ENCODE measurements at places on chromosomes 2 and 18.

- no peak for DNase-seq
Measured at GRCh38 chr2:3075991-3076340, 301.7 kb downstream of the EIPR1 start.

GRCh38 chr18:55248495-55248894 is 289.2 kb upstream of the CCDC68 start:
- DNase-seq = no peak

DNA sequence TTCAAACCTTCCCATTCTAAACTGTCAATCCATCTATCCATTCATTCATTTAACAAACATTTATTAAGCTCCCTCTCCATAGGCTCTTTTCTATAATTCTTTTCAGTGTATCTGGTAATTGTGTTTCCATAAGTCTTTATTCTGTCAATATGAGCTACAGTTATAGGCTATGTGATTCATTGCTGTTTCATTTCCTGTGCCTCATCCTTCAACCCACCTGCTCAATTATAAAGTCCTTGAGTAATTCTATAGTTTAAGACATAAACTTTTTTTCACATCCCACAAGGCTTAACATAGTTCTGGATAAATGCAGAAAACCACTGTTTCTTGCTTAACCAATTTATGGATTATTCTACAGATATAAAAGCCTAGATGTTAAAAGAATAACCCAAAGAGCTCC is 84.2 kb upstream of the PIK3C3 start:
- no peak for DNase-seq

GRCh38 chr18:50829644-50830043 is 9.8 kb upstream of the MRO start:
- no peak for DNase-seq

- no peak for DNase-seq
Measured at GRCh38 chr2:9640403-9641104, 9.8 kb upstream of the YWHAQ start.

GRCh38 chr2:84424152-84424551 is 34.9 kb downstream of the SUCLG1 start:
- DNase-seq = no peak

DNA sequence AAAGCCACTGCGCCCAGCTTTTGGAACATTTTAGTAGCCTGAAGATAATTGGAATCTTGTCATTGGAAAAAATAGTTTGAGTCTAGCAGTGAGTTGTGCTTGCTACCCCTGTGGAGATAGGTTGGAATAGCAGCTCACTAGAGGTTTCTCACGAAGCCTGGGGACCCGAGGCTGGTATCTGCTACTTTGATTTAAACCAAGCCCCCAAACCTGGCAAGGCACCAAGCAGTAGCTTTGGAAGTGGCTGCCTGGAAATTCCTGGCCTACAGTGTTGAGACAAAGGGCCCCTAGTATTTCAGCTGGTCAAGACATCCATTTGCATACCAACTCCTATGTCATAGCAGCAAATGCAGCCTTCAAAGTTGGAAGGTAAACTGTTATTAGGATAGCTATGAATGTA is 42.1 kb downstream of the NOP58 start:
- DNase-seq = no peak

DNA sequence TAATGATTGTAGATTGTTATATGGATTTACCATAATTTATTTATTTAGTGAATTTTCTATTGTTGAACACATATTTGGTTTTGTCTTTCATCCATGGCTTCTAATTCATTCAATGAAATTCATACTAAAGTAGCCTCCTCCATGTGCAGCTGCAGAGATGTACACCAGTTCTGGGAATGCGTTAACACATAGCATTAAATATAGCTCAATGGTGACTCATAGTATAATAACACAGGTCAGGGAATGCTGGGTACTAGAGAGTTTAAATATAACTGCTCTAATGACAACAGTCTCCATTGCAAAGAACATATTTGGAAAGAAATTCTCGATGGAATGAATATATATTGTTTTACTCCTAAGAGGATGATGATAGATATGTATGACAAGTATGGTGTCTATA is 1190.2 kb upstream of the NRXN1 start:
- no peak for DNase-seq

GRCh38 chr2:39243469-39244123 is at the start of gene CDKL4:
Gene CDKL4, minus strand, starts transcription at chr2:39243970.
- DNase-seq = peak; percentile 61

- DNase-seq = no peak
Measured at GRCh38 chr2:120313695-120314615, 32.0 kb upstream of the INHBB start.

DNA sequence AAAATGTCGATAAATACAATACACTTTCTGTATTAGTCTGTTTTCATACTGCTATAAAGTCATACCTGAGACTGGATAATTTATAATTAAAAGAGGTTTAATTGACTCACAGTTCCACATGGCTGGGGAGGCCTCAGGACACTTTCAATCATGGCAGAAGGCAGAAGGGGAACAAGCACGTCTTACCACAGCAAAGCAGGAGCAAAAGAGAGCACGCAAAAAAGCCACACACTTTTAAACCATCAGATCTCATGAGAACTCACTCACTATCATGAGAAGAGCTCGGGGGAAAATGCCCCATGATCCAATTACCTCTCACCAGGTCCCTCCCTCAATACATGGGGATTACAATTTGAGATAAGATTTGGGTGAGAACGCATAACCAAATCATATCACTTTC is 256.7 kb downstream of the ANAPC1 start:
- DNase-seq = no peak

GRCh38 chr2:104896446-104896845 is 42.5 kb downstream of the POU3F3 start:
- no peak for DNase-seq

- no peak for DNase-seq
Measured at GRCh38 chr2:193966590-193966989, 1690.4 kb upstream of the SLC39A10 start.

GRCh38 chr2:217386041-217386440 is 526.2 kb upstream of the TNP1 start:
- no peak for DNase-seq

DNA sequence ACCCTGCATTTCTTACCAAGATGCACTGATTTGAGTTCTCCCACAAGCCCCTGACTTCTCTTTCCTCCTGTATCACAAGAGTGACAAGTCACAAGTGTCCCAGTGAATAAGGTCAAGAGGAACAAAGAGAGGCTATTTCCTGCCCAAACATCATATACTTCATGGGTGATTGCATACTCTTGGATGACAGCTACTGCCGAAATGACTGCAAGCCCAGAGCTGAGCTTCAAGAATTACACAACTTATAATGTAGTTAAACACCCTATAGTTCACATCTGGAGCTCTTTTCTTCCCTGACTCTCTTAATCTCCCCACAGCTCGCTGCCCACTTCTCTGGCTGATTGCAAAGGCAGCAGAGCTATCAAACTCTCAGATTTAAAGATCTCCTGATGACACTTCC is 289.7 kb upstream of the PARD3B start:
- DNase-seq = no peak

DNA sequence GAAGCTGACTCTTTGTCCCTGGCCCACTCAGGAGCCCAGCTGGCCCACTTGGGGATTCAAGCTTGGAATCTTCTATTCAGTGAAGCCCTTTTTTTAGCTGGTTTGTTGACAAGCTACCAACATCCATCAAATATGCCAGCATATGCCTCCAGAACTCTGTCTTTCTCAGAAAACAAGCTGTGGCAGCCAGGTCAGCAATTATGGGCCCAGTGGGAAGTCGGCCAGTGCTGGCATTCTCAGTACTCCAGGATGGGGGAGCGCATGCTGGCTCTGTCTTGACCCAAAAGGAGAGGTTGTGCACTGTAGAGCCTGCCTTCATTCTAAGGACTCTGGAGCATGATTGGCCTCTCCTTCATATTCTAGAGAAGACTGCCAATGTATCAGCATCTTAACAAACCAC is 401.5 kb downstream of the CNTNAP5 start:
- no peak for DNase-seq

DNA sequence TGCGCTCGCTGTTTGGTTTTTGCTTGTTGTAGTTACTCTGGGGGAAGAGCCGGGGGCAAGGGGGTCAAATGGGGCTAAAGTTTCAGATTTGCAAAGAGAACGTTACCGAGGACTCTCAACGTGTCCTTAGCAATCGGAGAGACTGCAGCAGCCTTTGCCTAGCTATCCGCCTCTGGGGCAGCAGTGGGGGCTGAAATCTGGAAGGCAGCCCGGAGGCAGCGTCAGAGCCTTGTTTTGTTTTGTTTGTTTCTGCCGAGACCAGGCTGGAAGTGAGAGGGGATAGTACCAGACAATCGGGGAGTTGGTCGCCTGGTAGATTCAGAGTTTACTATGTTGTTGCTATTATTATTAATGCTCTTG is 1.2 kb downstream of the CDH20 start:
- DNase-seq = no peak

- no peak for DNase-seq
Measured at GRCh38 chr2:199989822-199990221, 34.4 kb downstream of the MAIP1 start.

- DNase-seq = no peak
Measured at GRCh38 chr2:191015239-191015638, 1.3 kb upstream of the STAT1 start.

- DNase-seq = no peak
Measured at GRCh38 chr18:63422864-63423304, 608 bp upstream of the VPS4B start.

DNA sequence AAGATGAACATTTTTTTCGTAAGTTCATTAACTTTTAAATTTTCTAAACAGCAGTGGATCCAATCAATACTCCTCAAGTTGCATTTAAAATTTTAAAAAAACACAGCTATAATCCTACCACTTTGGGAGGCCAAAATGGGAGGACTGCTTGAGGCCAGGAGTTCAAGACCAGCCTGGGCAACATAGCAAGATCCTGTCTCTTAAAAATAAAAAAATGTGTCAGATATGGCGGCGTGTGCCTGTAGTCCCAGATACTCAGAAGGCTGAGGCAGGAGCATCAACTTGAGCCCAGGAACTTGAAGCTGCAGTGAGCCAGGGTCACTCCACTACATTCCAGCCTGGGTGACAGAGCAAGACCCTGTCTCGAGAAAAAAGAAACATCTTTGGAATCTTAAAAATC is 59.8 kb upstream of the RNU4ATAC start:
- DNase-seq = no peak

DNA sequence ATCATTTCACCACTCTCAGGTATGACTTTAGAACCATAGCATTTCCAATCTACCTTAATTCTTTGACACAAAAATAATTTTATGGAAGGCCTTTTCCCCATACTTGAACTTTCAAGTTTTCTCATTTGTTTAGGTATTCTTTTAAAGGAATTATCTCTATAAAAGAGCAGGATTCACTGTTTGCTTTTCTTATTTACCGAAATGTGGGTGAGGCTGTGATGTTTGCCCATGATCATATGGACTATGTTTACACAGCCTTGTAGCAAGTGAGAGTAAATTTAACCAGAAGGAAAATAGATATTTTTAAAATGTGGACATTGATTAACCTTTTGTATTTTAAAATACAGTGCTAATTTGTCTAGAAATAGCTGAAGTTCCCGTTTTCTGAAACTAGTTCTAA is 26.3 kb downstream of the CAB39 start:
- no peak for DNase-seq

DNA sequence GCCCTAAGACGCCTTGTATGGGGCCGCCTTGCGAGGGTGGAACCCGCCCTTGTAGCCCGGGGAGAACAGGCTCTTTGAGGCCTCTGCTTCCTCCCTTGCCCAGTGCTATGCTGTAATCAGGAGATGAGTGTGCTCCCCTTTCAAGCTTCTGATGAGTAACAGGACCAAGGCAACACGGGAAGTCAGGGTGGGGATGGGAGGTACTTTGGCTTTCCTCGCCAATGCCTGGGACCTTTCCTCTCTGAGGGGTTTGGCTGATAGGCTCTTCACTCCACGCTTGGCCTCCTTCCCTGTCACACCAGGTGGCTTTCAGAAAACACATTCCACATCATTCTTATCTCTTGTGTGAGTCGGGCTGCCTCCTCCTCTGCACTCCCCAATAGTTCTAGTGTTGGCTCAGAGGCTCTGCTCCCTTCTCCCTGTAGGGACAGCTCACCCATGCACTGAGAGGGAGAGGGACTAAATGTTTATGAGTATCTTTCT is 223.7 kb upstream of the TRIB2 start:
- no peak for DNase-seq

GRCh38 chr2:41935002-41935401 is 112.8 kb upstream of the PKDCC start:
- DNase-seq = no peak

GRCh38 chr2:240451108-240451611 is 15.7 kb downstream of the GPC1 start:
- no peak for DNase-seq

DNA sequence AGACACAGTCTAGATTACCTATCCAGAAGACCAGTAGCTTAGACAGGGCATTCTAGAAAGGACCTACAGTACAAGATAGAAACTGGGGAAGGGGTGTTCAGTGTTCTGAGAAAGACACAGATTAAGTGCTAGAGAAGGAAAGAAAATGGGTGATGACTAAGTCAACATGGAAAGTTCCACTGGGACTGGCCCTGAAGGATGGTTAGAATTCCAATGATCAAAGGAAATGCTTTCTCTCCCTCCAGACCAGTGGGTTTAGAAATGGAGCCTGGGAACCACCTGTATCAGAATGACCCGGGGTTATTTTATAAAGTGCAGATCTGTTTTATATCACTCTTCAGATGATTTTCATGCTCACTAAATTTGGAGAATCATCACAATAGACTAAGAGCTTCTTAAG is 5.8 kb upstream of the COLEC12 start:
- no peak for DNase-seq

DNA sequence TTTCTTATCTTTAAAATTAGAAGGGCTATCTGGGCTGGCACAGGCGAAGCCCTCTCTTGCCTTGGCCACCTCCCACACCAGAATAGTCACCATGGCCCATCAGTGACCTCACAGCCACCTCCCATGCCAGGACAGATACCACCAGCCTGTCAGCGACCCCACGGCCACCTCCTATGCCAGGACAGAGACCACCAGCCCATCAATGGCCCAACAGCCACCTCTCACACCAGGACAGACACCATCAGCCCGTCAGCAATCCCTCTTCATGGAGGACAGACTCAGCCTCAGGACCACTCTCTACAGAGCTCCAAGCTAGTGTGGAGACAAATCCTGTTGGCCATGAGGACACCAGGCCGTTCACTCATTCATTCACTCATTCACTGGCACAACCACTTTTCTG is 74.6 kb downstream of the ASB1 start:
- DNase-seq = no peak

DNA sequence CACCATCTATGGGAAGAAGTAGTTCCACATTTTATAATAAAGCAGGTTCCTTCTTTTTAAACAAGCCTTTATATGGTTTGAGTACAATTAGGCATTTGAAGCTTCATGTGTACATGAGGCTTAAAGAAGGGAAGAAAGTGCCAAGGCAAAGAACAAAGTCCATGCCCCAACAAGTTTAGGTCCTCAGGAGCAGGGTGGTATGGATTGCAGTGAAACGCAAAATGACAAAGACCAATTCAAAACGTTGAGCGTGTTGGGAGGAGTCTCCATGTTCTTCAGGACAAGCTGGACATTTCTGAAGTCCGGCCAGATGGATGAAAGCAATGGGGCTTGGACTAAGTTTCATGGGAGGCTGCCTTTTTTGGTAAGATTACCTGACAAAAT is 78.8 kb upstream of the FZD5 start:
- no peak for DNase-seq

- DNase-seq = no peak
Measured at GRCh38 chr2:236873636-236874035, 212.1 kb upstream of the COPS8 start.

Data from activated T-cell treated with anti-CD3 and anti-CD28 coated beads, Interleukin-2, amount 50 U/mL, for 1 hour (primary cell).